Ovary (tissue), 10 donors: ENCODE measurements at places on chromosomes 11 and 22. TPM values are rescaled to one million over a fixed set of nuclear protein-coding genes. Genes with fewer than 3 reads are reported as not detected.

The USP47 gene
- total RNA-seq, result 70.5 TPM

The OR4C45 gene
- total RNA-seq, result not detected

The TBX10 gene
- total RNA-seq, result not detected

- no peak for DNase-seq
Measured at GRCh38 chr11:134413043-134413825, 1.2 kb upstream of the B3GAT1 start.

DNA sequence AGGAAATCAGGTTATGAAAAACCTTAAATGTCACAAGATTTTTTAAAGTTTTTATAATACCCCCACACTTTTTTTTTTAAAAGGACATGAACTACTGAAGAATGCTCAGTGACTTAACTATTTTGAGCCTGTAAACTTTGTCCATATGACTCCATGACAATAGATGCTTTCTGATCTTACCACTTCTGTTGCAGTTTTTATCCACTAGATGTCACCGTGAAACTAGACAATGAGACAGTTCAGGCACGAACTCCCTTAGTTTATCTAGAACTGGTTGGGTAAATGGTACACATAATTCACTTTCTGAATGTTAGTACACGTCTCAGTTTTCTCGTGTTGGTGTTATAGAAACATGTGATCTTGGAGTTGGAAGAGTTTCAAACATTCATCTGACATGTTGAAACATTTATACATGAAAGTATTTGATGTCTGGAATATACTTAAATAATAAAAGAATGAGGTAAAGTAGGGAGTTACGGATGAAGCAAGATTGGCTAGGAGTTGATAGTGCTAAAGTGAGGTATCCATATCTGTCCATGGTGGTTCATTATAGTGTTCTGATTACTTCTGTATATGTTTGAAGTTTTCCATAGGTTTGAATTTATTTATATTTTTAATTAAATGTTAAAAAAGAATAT lies 8.1 kb downstream of the CCDC15 start:
- DNase-seq, result no peak

DNA sequence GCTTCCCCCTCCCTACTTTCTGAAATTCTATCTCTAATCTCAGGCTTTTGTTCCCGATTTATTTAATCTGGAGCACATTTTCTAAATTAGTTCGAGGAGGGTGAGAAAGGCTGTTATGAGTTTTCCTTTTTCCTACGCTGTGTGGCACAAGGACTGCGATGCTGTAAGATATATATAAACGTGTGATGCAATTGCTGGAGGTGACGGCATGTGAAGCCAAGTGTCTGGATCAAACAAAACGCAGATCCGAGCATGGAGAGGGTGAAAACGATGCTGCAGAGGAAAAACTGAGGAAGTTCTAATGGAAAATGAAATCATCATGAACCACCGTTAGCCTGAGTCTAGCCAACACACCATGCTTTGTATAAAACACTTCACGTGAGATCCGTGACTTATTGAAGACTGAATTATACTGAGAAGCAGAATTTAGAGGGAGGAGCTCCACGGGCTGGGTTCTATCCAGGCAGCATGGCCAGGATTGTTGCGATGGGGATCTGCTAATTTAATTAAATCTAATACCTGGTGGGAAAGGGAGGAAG lies 4.4 kb downstream of the PKNOX2 start:
- DNase-seq, result no peak

- no peak for DNase-seq
Measured at GRCh38 chr11:2094354-2095197, 44.6 kb downstream of the IGF2 start.

GRCh38 chr11:11640152-11640551 lies 18.3 kb upstream of the GALNT18 start:
- DNase-seq, result no peak

DNA sequence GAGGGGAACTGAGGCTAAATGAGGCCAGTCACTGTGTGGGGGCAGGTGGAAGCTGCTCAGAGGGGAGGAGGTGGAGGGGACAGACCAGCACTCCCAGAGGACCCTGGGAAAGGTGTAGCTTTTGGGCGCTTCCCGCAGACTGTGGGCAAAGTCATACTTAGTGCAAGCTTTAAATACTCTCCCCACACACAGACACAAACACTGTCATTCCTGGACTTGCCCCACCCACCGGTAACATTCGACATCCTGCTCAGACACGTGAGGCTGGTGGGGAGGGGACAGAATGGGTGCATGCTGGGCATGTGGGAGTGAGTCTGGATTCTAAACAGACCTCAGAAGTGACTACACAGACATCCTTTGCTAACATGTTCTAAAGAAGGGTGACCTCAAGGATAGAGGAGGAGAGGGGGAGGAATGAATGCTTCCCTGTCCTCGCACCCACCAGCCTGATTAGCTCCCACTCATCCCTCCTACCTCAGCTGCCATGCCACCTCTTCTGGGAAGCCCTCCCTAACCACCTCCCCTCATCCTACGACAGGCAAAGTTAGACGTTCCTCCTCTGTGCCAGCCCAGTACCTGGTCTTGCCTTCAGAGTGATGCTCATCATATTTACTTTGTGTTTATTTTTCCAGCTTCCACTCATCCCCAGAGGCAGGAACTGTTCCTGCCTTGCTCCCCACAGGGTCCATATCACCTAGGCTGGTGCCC lies 22.2 kb downstream of the TSKU start:
- DNase-seq, result no peak

- no peak for DNase-seq
Measured at GRCh38 chr11:116946414-116946813, 109.0 kb upstream of the APOA1 start.

GRCh38 chr22:28813772-28814518 lies 13.6 kb upstream of the XBP1 start:
- no peak for DNase-seq

DNA sequence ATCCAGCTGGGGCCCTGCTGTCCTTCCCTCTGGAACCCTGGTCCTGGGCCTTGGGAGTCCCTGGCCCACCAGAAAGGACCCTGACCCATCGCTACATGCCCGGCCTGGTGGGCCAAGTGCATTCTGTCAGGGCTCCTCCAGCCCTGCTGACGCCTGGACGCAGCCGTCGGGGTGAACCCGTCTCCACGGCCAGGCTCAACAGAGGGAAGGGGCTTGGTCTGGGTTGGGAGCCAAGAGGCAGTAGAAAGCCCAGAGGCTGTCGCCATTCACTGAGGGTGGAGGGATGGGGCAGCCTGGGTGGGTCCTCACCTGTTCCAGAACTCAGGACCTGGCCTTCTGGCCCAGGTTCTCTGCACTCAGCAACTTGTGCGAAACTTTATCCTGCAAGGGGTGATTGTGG lies 39.0 kb downstream of the TOLLIP start:
- DNase-seq, result no peak
